ENCODE measurements at places on chromosomes 11 and 22.

GRCh38 chr22:34976474-34976873 lies 89.5 kb upstream of the ISX start:
- DNase-seq = no peak

DNA sequence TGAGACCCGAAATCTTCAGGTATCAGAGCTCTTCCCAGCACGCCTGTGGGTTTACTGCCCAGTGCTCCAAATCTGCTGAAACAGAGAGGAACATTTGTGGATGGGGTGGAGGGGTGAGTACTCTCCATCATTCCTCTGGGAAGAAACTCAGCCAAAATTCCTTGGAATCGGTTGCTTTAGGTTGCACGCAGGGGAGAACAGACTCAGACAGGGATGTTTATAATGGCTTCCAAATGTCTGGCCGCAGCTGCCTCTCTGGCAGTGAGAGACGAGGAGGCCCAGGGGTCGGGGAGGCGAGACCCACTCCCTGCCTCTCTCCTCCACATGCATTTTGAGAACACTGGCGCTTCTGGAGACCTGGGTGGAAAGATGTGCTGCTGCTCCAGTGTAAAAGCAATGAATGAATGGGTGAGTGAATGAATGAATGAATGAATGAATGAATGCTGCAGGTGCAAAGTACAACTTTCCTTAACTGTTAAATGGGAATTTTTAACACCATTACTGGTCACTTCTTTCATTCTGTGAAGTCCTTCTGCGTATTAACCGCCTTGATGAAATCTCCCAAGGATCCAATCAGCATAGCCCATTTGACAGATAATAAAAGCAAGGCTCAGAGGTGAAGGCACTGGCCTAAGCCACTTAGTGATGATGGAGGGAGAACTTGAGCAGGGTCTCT lies 437.4 kb downstream of the MIAT start:
- DNase-seq = no peak

DNA sequence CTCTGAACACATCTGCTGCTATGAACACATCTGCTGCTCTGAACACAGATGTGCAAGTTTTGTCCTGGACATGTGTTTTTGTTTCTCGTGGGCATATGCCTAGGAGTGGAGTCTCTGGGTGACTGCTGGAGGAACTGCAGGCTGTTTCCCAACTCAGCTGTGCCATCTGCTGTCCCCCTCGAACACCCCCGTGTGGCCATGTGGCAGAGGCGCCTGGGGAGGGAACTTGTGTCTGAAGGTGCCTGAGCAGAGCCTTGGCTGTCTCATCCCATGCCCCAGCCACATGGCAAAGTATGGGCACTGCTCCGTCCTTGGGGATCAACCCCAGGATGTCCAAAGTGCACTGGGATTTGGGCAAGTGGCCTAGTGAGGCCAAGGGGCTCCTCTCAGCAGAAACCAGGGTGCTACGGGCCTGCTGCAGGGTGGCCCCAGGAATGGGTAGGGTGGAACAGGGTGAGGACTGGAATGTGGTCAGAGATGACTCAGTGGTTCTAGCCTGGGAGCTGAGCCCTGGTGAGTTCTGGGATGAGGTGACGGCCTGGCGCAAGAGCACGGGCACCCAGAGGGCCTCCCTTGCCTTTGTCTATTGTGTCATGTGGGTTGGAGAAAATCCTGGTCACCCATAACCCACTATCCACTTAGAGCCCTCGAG lies 14.7 kb downstream of the GATD1 start:
- DNase-seq = peak; percentile 30

DNA sequence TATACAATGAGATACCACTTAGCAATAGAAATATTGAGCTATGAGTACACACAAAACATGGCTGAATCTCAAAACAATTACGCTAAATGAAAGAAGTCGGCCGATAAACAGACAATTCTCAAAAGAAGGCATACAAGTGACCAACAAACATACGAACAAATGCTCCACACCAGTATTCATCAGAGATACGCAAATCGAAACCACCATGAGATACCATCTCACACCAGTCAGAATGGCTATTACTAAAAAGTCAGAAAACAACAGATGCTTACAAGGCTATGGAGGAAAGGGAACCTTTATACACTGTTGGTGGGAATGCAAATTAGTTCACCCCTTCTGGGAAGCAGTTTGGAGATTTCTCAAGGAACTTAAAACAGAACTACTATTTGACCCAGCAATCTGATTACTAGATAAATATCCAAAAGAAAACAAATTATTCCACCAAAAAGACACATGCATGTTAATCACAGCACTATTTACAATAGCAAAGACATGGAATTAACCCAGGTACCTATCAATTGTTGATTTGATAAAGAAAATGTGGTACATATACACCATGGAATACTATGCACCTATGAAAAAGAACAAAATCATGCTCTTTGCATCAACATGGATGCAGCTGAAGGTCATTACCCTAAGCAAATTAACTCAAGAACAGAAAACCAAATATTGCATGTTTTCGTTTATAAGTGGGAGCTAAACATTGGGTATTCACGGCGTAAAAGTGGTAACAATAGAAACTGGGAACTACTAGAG lies 90.9 kb upstream of the GRAMD1B start:
- DNase-seq = no peak

GRCh38 chr11:9448576-9449352 lies 12.0 kb upstream of the ZNF143 start:
- DNase-seq = no peak

- no peak for DNase-seq
Measured at GRCh38 chr11:106105986-106106385, 28.5 kb downstream of the AASDHPPT start.

DNA sequence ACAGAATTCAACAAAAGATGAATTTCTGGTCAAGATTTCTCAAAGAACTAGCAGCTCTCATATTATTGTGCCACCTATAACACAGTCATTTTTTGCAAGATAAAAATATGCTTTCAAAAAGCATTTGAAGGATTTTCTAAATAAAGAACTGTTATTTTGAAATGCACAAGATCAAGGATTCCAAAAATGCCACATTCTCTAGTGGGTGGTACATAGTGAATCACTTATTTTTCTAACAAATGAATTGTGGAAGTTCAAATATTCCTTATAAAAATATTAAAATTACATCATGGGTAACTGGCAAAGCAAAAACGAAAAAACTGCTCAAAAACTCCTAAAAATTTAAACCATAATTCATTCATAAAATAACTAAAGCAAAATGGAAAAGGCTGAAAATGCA lies 2.1 kb downstream of the RNF141 start:
- DNase-seq = no peak

- no peak for DNase-seq
Measured at GRCh38 chr11:75107187-75107586, 10.5 kb upstream of the OR2AT4 start.

- DNase-seq = no peak
Measured at GRCh38 chr11:6012035-6012668, 5.4 kb upstream of the OR56A4 start.

DNA sequence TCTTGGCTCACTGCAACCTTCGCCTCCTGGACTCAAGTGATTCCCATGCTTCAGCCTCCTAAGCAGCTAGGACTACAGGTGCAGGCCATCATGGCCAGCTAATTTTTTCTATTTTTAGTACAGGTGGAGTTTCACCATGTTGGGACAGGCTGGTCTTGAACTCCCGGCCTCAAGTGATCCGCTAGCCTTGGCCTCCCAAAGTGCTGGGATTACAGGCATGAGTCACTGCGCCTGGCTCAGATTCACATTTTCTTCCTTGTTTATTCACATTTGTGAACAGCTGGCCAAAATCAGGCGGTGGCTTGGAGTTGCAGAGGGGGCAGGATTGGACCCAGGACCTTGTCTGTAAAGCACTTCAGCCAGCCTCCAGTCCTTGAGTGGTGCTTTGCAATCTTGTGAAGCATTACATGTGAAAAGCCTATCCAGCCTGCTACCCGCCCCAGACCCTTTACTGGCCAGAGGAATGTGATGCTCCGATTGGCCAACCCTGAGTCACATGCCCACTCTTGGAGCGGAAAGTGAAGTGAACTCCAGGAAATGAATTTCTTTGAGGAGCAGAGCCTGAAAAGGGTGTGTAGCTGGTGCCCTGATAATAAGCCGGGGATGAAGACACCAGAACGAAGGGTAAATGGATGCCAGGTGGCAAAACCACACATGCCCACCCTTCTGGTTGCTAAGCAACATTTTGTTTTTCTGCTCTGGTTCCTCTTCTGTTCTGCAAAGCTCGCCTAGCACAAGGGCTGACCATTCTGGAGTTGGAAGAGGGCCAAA lies 62.6 kb upstream of the PTPRJ start:
- peak; percentile 95 for DNase-seq

GRCh38 chr11:108606495-108607160 lies 13.1 kb upstream of the EXPH5 start:
- DNase-seq = no peak

GRCh38 chr22:49394116-49394785 lies 433.4 kb downstream of the BRD1 start:
- no peak for DNase-seq

GRCh38 chr22:19483481-19484244 lies 3.9 kb downstream of the CDC45 start:
- no peak for DNase-seq

DNA sequence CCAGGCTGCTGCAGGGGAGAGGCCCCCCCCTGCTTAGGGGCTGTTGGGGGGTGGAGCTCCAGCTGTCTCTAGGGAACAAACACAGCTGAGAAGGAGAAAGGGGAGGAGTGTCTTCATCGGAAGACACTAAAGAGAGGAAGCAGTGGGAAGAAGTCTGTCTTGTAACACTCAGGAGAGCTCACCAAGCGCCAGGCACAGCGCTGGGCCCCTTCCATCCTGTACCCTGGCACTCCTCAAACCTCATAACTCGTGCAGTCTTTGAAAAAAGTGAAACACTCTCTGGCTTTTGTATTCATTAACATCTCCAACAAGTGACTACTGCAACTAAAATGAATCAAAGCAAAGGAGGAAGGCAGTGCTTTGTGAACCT lies 67.4 kb upstream of the PRDM11 start:
- no peak for DNase-seq

DNA sequence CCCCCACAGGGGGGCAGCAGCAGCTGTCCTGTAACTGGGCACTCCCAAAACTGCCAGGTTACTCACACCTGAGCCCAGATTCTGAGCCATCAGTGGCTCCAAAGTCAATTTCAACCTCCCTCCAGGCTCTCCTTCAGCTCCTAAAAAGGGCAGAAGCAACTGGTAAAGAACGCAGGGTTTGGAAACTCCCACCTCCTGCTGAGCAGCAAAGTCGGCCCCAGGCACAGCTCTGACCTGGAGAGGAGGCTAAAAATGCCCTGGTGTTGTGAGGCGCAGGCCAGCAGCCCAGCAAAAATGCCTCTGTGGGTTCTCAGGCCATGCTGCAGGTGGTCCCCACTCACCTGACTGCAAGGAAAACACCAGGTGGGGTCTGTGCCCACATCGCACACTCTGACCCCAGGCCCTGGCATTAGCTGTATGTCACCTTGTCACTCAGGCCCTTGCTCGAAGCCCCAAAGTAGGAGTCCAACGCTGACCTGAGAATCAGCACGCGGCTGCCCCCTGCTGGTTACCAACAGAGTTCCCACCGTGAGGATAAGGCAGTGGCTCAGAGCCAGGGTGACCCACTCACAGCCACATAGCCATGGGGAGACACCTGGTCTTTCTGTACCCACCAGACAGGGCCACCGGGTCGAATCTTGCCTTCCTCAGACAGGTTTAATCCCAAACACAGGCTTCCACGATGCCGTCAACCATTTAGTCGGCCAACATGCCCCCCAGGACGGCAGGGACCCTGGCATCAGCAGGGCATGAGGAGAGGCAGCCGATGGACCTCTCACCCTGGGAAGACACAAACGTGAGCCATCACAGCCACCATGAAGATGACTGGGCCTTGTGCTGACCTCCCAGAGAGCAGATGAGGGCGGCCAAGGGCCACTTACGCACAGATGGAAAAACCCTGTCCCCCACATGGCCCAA lies 11.1 kb downstream of the POLR3H start:
- peak; percentile 35 for DNase-seq

GRCh38 chr11:126352934-126353801 lies 2.3 kb upstream of the ST3GAL4 start:
- DNase-seq = no peak

GRCh38 chr11:12291766-12292165 lies 85.6 kb upstream of the PARVA start:
- no peak for DNase-seq

DNA sequence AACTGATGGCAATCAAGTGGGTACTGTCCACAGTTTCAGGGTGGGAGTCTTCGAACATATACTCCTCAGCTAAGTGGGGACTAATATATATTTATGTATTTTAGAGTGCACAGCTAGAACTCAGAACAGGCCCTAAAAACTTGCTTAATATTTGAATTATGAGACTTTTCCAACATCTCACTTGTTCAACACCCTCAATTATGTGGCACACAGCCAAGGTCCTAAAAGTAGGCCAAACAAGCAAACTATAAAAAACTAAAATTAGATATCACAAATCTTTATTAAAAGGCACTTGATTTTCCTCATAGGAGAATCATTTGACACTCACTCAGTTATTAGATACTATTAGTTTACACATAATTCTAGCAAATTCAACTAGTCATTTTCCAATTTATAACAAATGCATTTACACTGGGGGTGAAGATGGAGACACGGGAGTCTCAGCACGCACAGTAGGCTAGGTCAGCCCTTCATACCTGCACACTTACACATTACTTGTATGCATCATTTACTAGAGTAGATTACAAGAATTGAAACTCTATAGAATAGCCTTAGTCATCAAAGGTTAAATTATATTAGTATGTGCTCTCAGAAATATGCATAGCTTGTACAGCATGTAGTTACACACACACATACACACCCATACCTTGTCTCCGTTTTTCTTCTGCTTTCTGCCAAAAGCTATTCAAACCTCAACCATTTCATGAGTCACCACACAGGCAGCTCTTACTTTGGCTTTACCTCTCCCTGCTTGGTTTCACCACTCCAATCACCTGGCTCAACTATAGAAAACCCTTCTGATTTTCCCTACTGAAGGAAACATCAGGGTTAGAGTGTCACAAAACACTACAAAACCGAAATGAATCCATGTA lies 171.5 kb downstream of the SBF2 start:
- DNase-seq = no peak

DNA sequence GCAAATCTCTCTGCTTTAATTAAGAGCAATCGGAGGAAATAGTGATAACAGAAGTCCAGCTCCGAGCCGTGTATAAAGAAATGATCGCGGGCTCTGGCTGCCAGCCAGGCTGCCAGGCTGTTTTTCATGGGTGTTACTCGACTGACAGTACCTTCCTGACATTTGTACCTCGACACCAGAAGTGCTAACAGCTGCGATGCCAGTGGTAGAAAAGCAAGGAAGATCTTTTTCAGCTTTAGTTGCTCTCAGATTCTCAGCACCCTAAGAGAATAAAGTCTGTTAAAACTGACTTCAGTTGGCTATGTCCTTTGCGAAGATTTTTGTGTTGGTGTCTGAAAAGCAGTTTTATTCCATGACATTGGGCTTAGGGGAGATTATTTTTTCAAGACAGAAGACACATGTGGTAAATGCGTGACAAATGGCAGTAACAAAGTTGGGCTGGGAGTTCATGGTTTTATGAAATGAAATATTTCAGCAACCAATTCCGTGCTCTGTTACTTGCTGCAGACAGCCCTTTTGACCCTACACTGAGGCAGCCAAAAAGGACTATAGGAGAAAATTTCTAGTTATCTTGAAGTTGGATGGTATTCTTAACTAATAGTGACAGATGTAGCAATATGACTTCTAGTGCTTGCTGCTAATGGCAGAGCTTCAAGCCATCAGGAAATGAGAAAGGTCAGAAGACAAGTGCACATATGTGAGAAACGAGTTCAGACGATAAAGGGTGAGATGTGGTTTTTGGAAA lies 296.2 kb downstream of the CNTN5 start:
- DNase-seq = no peak

All from NCI-H510A (cell line).